Left renal pelvis (tissue), 4 donors: ENCODE measurements at places on chromosomes 16 and 17. TPM values are rescaled to one million over a fixed set of nuclear protein-coding genes. Genes with fewer than 3 reads are reported as not detected.

WRAP53 gene
- polyA plus RNA-seq: 9.0 TPM

DNA sequence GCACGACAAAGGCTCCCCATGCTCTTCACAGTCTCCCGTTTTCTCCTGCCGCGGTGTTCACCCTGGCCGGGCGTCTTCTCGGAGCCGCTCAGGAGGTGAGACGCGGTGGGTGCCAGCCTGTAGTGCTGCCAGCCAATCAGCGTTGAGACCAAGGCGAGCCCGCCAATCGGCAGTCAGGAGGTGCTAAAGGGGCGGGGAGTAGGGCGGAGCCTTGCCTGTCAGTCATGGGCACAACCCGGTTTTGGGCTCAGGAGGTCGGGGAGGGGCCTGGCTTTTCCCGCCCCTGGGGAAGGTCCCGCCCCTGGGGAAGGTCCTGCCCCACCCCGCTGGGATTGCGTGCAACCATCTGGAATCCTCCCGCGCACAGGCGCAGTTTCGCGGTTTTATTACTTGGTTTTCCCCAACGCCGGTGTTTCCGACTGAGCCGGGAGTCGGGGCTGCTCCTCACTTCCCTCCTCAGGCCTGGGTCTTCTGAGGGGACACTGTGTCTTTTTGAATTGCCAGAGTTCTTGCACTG is at the start of gene PRDM7:
Gene PRDM7 (minus strand): TSS at position 92 of the 517 bp plus-strand sequence. CDS start 1,421 bp downstream, outside the sequence.
- peak; percentile 74 for DNase-seq

DNA sequence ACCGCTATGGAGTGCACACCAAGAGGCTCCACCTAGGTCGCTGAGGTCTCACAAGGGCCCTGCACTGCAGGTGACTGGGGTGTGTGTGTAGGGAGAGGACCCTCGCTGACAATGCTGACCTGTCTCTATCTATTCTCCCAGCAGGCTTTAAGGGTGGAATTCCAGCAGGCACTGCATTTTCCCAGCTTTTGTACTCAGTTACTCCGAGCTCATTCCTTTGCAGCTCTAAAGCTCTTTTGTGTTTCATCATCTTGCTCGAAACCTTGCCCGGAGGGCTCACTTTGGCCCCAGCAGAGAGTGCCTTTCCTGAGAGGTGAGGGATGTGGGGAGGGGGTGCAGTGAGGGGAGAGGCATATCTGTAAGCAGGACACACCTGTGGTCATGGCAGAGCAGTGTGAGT is 39.3 kb downstream of the SMPD3 start:
- DNase-seq: no peak

DNA sequence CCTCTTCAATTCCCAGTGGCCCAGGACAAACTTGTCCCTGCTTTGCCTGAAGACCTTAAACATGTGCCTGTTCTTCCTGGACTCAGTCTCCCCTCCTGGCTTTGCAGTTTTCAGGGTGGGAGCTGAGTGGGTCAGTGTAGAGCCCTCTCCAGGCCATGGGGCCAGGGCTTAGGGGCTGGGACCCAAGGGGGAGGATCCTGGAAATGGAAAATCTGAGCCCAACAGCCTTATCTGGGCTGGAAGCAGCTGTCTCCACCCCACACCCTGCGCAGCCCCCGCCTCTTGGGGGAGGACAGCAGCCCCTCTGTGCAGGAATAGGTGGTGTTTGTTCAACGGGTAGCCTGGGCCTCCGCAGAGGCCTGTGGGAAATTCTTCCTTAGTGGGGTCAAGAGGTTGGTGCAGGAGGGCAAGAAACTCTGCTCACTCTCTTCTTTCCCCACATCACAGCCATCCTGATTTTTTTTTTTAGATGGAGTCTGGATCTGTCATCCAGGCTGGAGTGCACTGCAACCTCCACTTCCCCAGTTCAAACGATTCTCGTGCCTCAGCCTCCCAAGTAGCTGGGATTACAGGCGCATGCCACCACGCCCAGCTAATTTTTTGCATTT is 6.8 kb upstream of the SMTNL2 start:
- no peak for DNase-seq

FAM171A2 gene
- polyA plus RNA-seq: 67.0 TPM

DNA sequence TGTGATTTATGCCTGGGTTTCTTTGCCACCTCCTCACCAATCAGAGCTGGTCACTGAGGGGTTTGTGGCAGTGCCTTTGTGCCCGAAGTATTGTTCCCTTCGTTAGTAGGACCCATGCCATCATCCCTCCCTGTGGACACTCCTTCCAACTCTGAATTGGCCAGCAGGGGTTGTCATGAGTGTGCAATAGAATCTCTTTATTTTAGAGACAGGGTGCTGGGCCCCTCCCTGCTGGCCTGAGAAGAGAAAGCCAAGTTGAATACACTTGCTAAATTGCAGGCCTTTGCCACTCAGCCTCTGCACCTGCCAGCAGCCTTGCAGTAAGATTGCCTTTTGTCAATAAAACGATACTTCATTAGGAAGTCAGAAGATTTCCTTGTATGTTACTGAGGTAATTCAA is 40.7 kb upstream of the SLC12A3 start:
- DNase-seq: no peak

GRCh38 chr17:17328251-17328650 is 25.1 kb downstream of the NT5M start:
- no peak for DNase-seq

TPPP3 gene
- polyA plus RNA-seq: 53.8 TPM

GRCh38 chr16:16164243-16164642 is 59.1 kb downstream of the ABCC6 start:
- no peak for DNase-seq

GRCh38 chr17:55056526-55056925 is 88.0 kb downstream of the STXBP4 start:
- no peak for DNase-seq

GRCh38 chr16:86919578-86920305 is 341.4 kb downstream of the FOXL1 start:
- DNase-seq: no peak

GRCh38 chr16:70493802-70494201 is 29.6 kb downstream of the COG4 start:
- no peak for DNase-seq

- DNase-seq: no peak
Measured at GRCh38 chr17:6544011-6544370, 12.4 kb downstream of the PITPNM3 start.

ZNF423 gene
- polyA plus RNA-seq: 38.7 TPM

STAC2 gene
- 3.0 TPM for polyA plus RNA-seq

DNA sequence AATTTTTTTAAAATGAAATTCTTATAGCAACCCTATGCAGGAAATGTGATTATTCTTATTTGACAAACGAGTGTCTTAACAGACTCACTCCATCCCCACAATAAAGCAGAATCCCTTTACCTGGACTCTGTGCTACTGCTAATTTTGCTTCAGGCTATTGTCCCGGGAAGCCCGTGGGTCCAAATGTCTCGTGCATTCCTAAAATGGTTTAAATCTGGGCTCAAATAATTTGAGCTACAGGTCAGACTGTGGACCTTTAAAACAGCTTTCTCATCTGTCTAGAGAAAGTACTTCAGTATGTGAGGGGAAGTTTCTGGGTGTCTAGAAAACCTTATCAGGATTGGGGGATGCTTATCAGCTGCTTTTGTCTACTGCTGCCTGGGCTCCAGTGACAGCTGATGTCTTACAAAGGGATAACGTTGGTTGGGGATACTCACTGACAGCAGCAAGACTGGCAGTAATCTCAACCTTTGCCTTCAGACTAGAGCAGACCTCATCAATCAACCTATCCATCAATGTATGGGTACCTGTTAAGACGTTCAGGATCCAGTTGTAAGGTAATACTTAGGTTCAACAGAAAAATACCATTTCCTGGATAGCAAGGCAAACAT is 197.9 kb upstream of the CDH11 start:
- no peak for DNase-seq

DNA sequence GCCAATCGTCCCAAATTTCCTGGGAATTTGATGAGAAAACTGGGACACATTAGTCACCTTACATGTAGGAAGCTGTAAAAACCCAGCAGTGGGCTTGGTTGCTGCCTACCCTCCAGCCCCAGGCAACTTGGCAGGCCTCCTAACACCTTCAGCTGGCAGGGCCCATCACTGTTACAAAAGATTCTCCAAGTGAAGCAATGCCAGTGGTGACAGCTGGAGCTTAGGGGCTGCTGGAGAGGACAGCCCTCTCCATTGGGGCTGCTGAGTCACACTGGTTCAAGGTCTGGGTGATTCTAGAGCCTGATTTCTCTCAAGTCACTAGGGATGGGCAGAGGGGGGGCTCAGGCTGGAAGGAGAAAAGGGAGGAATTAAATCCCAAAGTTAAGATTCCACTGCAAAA is 180.6 kb downstream of the COPRS start:
- no peak for DNase-seq

- no peak for DNase-seq
Measured at GRCh38 chr16:49399594-49400364, 26.2 kb downstream of the C16orf78 start.

NPIPA2 gene
- polyA plus RNA-seq: not detected

AATK gene
- polyA plus RNA-seq: 3.3 TPM

GRCh38 chr16:67246081-67246755 is 1.1 kb downstream of the FHOD1 start:
- no peak for DNase-seq

GRCh38 chr17:47720196-47720595 is 12.8 kb upstream of the TBX21 start:
- DNase-seq: no peak

MMP2 gene
- 807 TPM for polyA plus RNA-seq

- no peak for DNase-seq
Measured at GRCh38 chr16:4113358-4114256, 2.6 kb downstream of the ADCY9 start.

- no peak for DNase-seq
Measured at GRCh38 chr16:35210681-35211433, 1751.4 kb downstream of the TP53TG3F start.

GRCh38 chr16:85011846-85012284 is 530 bp upstream of the ZDHHC7 start:
- no peak for DNase-seq

DNA sequence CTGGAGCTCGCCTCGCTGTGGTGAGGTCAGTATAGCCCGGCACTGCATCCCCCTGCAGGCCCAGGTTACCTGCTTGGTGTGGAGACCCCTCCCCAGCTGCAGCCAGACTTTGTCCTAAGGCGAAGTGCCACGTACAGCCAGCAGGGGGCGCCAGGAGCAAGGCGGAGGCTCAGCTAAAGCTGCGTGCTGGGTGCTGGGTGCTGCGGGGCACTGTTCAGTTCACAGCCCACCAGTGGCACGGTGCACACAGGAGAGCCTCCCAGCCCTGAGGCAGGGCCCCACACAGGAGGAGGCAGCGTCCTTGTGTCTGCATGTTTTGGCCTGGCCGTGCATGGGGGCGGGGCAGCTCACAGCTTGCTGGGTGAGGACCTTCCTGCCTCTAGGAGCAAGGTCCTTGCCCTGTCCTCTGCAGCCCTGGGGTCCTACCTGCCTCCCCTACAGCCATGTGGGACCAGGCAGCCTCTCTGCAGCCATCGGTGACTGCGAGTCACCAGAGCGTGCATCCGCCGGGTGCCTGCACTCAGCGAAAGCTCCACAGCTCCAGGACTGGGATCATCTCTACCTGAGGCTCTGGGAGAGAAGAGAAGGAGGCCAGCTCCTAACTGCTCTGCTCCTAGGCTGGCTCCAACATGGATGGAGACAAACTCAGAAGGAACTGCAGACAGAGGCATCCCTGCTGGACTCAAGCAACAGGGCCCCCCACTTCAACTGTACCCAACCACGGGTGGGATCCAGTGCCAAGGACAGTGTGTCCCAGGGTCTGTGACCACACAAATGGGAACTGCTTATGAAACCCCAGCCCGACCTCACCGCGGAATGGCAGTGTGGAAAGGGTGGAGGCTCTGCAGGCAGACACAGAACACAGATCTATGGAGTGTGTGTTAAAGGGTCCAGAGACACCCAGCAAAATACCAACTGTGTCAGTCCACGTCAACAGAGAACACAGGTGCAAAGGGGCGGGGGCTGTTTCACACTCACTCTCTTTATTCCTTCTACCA is 19.0 kb downstream of the SLC7A5 start:
- no peak for DNase-seq

DNA sequence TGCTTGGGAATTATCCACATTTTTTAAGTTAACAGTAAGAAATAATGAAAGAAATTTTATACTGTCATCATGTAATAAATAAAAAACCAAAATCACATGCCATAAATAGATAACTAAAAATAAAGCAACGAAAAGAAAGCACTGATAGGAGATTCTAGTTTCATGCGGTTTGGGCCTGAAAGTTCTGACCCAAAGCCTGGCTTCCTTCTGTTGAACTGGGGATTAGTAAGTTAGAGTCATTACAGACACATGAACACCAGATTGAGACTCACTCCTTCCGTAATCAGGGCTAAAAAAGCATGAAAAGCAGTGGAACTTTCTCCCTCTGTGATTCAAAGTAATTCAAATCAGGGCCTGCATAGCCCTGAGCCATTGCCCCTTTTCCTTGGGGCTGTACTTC is 13.2 kb upstream of the SLC6A2 start:
- DNase-seq: no peak

- no peak for DNase-seq
Measured at GRCh38 chr17:6919158-6919557, 76.7 kb upstream of the ALOX12 start.

DNA sequence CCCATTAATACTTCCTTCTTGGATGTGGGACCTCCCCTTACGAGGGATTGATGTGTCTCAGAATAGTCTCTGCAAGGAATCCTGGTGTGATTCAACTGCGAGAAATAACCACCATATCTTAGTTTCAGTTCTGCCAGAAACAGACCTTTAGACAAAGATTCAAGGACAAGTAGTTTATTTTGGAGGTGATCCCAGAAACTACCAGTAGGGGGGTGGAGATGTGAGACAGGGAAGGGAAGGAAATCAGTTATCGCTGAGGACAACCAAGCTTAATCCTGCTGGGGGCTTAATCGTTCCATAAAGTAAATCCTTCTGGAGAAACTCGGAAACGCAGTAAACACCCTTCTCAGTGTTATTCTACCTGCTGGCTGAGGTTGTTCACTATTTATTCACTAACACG is 5.0 kb upstream of the SDR42E1 start:
- DNase-seq: no peak

GRCh38 chr16:873889-874288 is 73.4 kb upstream of the GNG13 start:
- no peak for DNase-seq

GRCh38 chr17:52504081-52504480 is 345.6 kb upstream of the CA10 start:
- DNase-seq: no peak

DNA sequence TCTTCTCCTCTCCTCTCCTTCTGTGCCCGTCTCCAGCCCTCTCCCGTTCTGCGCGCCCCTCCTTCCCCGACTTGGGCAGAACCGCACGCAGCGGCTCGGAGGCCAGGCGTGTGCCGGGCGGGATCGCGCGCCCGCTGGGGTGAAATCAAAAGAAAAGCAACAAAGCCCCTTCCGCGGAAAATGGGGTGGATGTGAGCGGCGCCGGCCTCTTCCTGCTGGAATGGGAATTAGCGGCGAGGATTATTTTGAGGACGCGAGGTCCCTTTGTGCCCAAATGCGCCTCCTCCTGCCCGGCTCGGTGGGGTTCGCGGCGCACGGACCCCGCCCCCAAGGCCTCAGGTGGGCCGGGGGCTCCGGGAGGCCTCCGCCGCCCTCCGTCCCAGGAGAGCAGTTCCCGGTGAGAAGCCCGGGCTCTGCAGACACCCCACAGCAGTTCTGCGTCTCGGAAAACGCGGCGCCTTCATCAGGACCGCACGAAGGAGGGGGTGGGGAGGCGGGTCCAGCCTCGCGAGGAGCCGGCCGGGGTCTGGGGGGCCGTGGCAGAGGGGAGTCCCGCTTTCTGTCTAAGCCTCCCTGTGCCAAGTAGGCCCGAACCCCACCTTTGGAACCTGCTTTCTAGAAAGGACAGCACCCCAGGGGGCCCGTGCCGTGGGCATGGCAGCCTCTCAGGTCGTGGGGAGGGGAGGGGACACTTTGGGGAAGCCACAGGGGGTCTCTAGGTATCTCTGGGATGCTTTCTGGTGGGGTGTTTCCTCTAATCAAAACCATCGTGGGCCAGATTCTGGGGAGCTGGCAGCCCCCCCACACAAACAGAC is 91.0 kb upstream of the CBX4 start:
- no peak for DNase-seq
